MCF 10A (cell line): ENCODE measurements at places on chromosomes 6 and 20. TPM values are rescaled to one million over a fixed set of nuclear protein-coding genes. Genes with fewer than 3 reads are reported as not detected.

Gene GSTA1
- not detected in 2 replicates for total RNA-seq

Gene BPI
- total RNA-seq: not detected in 2 replicates

Gene SLC22A3
- total RNA-seq: 0.09 and 0.20 TPM in 2 replicates

Gene PDE10A
- total RNA-seq: 0.88 and 1.8 TPM in 2 replicates

Gene TGM3
- not detected in 2 replicates for total RNA-seq

Gene C6orf58
- total RNA-seq: not detected in 2 replicates

Gene EPPIN
- total RNA-seq: not detected in 2 replicates

Gene UFL1
- total RNA-seq: 41.6 and 48.0 TPM in 2 replicates

Gene DLGAP4
- total RNA-seq: 80.3 and 87.6 TPM in 2 replicates

Gene ZNF831
- not detected in 2 replicates for total RNA-seq

Gene REV3L
- total RNA-seq: 23.0 and 31.2 TPM in 2 replicates

Gene SENP6
- total RNA-seq: 101 TPM in 2 replicates

Gene CALHM4
- not detected in 2 replicates for total RNA-seq

Gene ADTRP
- 14.8 and 25.3 TPM in 2 replicates for total RNA-seq

Gene EMILIN3
- total RNA-seq: not detected in 2 replicates

Gene SIRPB1
- total RNA-seq: 1.4 and 2.4 TPM in 2 replicates

Gene TBX18
- total RNA-seq: 0.39 and 0.42 TPM in 2 replicates

Gene RPS21
- total RNA-seq: 1,978 and 2,055 TPM in 2 replicates

Gene PNPLA1
- 0.27 TPM in 1 of 2 replicates, not detected in the other for total RNA-seq

Gene BPIFA1
- total RNA-seq: not detected in 2 replicates

Gene PRDM13
- total RNA-seq: not detected in 2 replicates

Gene WFDC12
- total RNA-seq: not detected in 2 replicates

Gene C6orf132
- total RNA-seq: 19.5 and 31.9 TPM in 2 replicates

Gene ME1
- total RNA-seq: 16.7 and 17.8 TPM in 2 replicates

Gene TP53TG5
- total RNA-seq: not detected in 2 replicates

Gene FAM83B
- total RNA-seq: 22.3 and 25.4 TPM in 2 replicates

Gene FAM209A
- total RNA-seq: 0.42 TPM in 1 of 2 replicates, not detected in the other

Gene OPRL1
- total RNA-seq: 0.12 and 0.15 TPM in 2 replicates

Gene ZBTB46
- 0.63 and 0.71 TPM in 2 replicates for total RNA-seq

Gene PTCHD4
- 7.4 and 8.4 TPM in 2 replicates for total RNA-seq

Gene CDSN
- 0.16 TPM in 1 of 2 replicates, not detected in the other for total RNA-seq

Gene TMEM244
- total RNA-seq: not detected in 2 replicates

Gene GSTA2
- total RNA-seq: not detected in 2 replicates

Gene E2F1
- 1.4 and 3.7 TPM in 2 replicates for total RNA-seq

Gene CYP39A1
- 7.2 and 7.4 TPM in 2 replicates for total RNA-seq

Gene RPS10
- total RNA-seq: 1,490 and 1,644 TPM in 2 replicates

Gene CENPW
- total RNA-seq: 31.1 and 35.0 TPM in 2 replicates

Gene NOTCH4
- total RNA-seq: not detected in 2 replicates

Gene IL17A
- not detected in 2 replicates for total RNA-seq

Gene B3GAT2
- total RNA-seq: not detected in 2 replicates
